ENCODE measurements at places on chromosomes 5 and 9. TPM values are rescaled to one million over a fixed set of nuclear protein-coding genes. Genes with fewer than 3 reads are reported as not detected.

MPDZ gene
- total RNA-seq: 69.0 TPM

RASEF gene
- total RNA-seq: 1.1 TPM

SARDH gene
- total RNA-seq: 1.8 TPM

EGFLAM gene
- total RNA-seq: 3.1 TPM

PJA2 gene
- total RNA-seq: 213 TPM

Data from sigmoid colon (tissue), 7 donors.